Right forelimb (tissue), 1 donor: ENCODE measurements at places on chromosomes 3 and 15.

DNA sequence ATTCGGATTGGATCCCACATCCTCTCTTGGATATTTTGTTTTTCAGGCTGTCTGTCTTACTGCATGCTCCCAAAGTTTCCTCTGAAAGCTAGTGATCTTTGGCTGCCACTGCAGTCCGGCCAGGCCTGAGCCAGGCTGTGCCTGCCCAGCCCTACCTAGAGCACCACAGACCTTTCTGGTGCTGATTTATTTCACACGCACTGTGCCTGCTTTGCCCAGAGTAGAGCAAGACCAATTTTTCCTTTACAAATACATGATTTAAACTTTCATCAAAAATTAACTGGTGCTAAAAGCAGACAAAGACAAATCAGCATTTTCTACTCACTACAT is 28.0 kb upstream of the NDUFB4 start:
- DNase-seq = no peak

DNA sequence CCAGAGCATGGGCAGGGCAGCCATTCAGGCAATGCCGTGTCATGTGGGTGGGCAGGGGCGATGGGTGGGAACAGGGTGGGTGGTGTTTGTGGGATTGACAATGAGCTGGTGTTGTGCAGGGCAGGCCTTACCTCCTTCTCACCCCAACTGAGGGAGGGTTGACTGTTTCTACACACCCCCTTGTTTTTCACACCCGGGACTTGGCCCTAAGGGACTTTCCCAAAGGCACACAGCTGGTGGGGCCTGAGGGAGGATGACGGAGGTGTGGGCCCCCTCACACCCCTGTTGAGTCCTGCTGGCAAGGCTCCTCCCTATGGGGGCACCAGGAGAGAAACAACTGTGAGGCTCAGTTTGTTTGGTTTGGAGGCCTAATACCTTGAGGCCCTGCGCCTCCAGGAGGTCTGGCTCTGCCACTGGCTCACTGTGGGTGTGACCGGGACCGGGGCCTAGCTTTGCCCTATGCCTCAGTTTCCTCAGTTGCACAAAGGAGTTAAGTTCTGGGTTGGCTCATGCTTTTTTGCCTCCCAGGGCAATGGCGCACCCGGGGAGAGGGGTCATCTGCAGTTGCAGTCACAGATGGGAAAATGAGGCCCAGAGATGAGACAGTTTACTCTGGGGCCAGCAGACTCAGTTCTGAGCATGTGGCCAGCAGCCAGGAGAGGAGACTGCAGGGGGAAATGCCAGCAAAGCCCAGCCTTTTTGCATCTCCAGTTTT is 5.1 kb upstream of the DNAH1 start:
- no peak for DNase-seq

DNA sequence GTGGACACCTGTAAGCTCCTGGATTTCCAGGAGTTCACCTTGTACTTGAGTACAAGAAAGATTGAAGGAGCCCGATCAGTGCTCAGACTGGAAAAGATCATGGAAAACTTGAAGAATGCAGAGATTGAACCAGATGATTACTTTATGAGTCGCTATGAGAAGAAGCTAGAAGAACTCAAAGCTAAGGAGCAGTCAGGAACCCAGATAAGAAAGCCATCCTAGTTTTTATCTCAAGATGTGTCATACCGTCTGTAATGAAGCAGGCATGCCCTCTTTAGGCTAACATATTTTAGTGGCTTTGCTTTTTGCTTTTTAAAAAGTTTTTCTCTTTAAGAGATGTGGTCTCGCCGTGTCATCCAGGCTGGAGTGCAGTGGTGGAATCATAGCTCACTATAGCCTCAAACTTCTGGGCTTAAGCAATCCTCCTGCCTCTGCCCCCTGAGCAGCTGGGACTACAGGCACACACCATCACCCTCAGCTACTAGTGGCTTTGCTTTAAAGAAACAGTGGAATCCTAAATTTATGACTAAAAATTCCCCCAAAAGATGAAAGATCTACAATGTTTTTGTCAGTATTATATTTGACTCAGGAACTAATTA is 28.1 kb downstream of the EXOG start:
- no peak for DNase-seq

DNA sequence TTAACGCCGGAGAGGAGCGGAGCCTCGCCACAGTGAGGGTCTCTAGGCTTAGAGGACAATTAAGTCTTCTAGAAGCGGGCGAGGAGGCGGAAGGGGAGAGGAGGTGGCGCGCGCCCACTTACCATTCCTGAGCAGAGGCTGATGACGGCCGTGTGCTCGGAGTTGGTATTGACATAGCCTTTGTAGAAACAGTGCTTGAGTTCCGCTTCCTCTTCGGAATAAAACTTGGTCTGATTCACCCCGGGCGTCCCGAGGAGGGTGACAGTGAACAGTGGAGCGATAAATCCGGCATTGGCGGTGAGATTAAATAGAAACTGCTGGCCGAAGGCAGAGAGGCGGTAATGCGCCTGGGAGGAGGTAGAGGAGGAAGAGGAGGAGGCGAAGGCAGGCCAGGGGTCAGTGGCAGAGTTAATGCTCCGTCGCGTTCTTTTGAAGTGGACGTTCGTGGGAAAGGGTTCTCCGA is 1.3 kb downstream of the ADAMTS9 start:
- no peak for DNase-seq

- DNase-seq = no peak
These were observed 416.5 kb downstream of the ROBO2 start for GRCh38 chr3:77456431-77456830.

DNA sequence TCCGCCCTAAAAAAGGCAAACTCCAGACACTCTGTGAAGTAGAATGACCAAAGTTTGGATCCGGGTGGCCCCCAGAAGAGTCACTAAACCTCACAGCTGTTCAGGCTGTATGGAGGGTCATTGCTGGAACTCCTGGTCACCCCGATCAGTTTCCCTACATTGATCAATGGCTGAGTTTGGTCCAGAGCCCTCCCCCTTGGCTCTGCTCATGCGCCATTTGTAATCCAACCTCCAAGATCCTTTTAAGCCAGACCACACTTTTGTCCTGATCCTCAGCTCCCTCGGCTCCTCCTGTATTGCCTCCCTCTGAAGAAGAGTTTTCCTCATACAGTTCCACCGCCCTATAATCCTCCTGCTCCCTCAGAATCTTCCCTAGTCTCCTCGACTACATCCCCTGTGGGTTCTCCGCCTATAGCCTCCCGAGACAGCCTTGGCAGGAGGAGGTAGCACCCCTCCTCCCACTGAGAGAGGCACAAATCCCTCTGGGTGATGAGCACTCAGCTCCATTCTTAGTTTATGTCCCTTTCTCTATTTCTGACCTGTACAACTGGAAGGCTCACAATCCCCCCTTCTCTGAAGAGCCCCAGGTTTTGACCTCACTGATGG is 42.2 kb downstream of the ZBTB11 start:
- DNase-seq = no peak

GRCh38 chr3:59300733-59301132 is 250.9 kb upstream of the CFAP20DC start:
- DNase-seq = no peak

- DNase-seq = no peak
These were observed 121.9 kb downstream of the ABI3BP start for GRCh38 chr3:100871306-100871705.
